ENCODE measurements at places on chromosomes 1 and 21.

DNA sequence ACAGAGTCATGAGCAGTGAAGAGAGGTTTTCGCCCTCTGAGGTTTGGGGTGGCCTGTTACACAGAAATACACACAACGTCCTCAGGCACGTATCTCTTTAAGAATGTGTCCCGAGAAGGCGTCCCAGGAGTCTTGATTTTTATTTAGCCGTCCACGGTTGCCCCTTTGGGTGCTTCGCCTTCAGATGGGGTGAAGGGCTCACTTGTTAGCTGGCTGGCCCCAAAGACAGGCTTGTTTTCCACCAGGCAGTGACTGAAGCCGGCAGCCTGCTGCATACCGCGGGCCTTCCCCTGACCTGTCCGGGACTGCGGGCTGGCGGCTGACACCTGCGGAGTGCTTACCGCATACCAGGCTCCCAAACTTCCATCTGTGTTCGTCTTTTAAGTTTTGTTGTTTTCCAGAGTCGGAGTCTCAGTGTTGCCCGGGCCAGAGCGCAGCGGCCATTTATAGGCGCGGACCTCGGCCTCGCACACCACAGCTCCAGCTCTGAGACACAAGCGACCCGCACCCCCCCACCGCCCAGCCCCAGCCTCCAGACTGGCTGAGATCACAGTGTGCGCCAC is 1.6 kb upstream of the ADARB1 start:
- DNase-seq: no peak

DNA sequence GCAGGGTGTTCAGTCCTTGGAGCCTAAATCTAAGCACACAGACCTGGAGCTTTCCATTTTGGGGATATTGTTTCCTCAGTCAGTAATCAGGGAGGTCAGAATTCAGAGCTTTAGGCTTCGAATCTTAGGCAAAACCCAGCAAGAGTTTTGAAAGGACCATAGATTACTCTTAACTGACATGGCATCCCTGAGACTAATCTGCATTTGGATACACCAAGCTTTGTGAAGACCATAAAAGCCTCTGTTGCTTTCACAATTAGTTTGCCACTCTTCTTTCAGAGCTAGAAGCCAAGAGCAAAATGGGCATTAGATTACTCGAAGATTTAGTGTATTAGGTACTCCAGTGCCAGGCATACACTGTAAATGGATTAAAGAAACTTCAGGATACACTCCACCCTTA is 131.8 kb upstream of the GREM2 start:
- no peak for DNase-seq

DNA sequence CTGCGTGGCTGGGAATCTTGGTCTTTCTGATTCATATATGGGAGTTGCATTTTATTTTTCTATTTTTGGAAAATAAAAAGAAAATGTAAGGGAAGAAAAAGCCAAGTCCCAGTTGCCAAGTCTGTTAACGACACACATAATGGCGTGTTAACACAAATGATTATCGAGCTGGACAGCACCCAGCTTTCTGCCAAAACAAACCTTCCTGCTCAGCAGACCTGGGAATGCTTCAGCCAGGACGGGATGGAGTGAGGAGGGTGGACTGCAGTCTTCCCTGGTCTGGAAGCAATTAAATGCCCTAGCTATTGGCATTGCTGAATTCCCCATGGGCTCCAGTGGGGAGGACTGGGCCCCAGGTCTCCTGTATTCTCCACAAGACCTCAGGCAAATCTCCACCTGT is 184.2 kb upstream of the USP24 start:
- DNase-seq: no peak

- no peak for DNase-seq
Observed at GRCh38 chr1:227757781-227758180, 22.5 kb downstream of the SNAP47 start.

DNA sequence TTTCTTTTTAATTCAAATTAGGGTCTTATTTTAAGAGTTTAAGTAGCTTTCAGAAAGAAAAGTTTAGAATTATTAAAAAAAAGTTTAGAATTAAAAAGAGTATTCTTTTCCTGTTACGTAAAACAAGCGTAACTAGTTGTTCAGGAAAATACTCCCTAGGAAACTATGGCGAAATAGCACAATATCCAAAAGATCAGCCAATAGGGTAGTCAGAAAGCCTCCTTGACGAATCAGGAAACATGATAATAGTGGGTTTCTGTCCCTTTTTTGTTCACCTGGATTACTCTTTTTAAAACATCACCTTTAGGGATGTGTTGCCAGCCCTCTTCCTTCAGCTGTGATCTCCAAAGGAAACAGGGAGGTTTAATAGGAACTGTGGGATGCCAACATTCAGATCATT is 25.2 kb downstream of the S1PR1 start:
- DNase-seq: no peak
